B cell (primary cell): ENCODE measurements at places on chromosomes 4 and X. TPM values are rescaled to one million over a fixed set of nuclear protein-coding genes. Genes with fewer than 3 reads are reported as not detected.

- H3K27me3 ChIP-seq, result no peaks in the 10 kb centered on the region
- H3K27ac ChIP-seq, result no peak overlapping the region
- H3K4me3 ChIP-seq, result peak overlapping the region; percentile 13
- no peaks in the 10 kb centered on the region for H3K36me3 ChIP-seq
- peaks cover 7% of the 10 kb centered on the region for H3K4me1 ChIP-seq
Measured at GRCh38 chr4:180314972-180315371, 1928.2 kb upstream of the TENM3 start.

DNA sequence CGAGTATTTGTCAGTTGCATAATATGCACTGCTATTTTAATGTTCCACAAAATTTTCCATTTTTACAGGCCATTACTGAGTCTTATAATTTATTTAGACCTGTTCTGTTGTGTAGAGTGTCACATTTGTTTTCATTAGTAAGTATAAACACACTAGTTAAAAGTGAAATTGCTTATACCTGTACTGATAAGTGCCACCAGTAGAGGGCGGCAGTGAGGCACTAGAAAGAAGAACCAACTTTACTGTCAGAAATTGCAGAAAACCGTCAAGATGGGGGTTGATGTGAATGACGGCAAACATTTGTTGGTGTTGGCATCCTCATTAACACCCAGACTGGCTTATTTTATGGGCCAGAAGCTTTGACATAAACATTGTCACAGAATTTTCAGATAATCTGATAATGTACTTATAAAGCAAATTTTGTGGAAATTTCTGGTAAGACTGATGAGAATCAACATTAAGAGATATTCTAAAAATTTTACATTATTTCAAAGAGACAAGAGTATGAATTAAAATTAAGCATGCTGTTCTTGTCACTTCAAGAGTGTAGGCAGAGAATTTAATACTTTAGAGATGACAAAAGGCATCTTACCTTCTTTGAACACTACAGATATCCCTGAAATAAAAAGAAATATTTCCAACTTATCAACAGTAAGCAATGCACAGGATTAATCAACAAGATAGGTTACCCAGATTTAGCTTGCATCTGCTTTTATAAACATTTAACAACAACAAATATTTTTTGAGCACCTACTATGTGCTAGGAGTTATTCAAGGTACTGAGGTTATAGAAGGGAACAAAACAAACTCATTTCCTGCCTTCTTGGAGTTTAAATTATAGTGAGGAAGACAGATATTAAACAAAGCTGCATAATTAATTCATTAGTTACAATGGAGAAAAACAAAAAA, 24.9 kb downstream of the ALPK1 start:
- no peak overlapping the region for H3K4me3 ChIP-seq
- H3K36me3 ChIP-seq, result peaks cover 5% of the 10 kb centered on the region
- no peaks in the 10 kb centered on the region for H3K27me3 ChIP-seq
- no peak overlapping the region for H3K27ac ChIP-seq
- peaks cover 8% of the 10 kb centered on the region for H3K4me1 ChIP-seq

NSG1 gene
- polyA plus RNA-seq, result 0.39 TPM in 1 of 2 replicates, not detected in the other

- peaks cover 2% of the 10 kb centered on the region for H3K27me3 ChIP-seq
- no peak overlapping the region for H3K27ac ChIP-seq
- H3K4me3 ChIP-seq, result no peak overlapping the region
Measured at GRCh38 chrX:12685541-12685940, 105.7 kb upstream of the PRPS2 start.

DNA sequence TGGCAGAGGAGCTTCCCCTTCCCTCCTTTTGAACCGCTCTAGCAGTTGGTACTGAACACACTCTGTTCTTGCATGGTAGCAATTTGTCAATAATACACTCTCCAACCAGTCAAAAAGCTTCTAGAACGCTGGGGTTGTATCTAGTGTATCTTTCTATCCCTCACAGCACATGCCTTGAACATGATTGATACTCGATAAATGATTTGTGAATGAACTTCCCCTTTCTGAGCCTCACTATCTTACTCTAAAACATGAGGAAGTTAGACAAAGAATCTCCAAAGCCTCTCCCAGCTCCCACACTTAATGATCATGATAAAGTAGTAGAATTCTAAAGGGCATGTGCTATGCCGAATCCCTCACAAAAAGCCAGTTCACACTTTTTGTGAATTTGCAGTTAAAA, 64.4 kb downstream of the DLG3 start:
- no peaks in the 10 kb centered on the region for H3K4me1 ChIP-seq
- H3K27ac ChIP-seq, result no peak overlapping the region
- no peak overlapping the region for H3K4me3 ChIP-seq
- no peaks in the 10 kb centered on the region for H3K27me3 ChIP-seq

GRCh38 chr4:121690001-121690400, 6.8 kb downstream of the ANXA5 start:
- no peaks in the 10 kb centered on the region for H3K4me1 ChIP-seq
- peaks cover 11% of the 10 kb centered on the region for H3K36me3 ChIP-seq
- no peak overlapping the region for H3K27ac ChIP-seq
- H3K4me3 ChIP-seq, result no peak overlapping the region

GRCh38 chr4:123528501-123529277, 132.1 kb downstream of the SPRY1 start:
- H3K4me3 ChIP-seq, result no peak overlapping the region
- no peaks in the 10 kb centered on the region for H3K36me3 ChIP-seq
- H3K27me3 ChIP-seq, result no peaks in the 10 kb centered on the region
- no peak for DNase-seq
- no peak overlapping the region for H3K27ac ChIP-seq
- no peaks in the 10 kb centered on the region for H3K4me1 ChIP-seq

GRCh38 chr4:96767815-96768480, 928.1 kb downstream of the PDHA2 start:
- no peaks in the 10 kb centered on the region for H3K4me1 ChIP-seq
- H3K4me3 ChIP-seq, result no peak overlapping the region
- no peak for DNase-seq
- no peaks in the 10 kb centered on the region for H3K27me3 ChIP-seq
- H3K27ac ChIP-seq, result no peak overlapping the region

DNA sequence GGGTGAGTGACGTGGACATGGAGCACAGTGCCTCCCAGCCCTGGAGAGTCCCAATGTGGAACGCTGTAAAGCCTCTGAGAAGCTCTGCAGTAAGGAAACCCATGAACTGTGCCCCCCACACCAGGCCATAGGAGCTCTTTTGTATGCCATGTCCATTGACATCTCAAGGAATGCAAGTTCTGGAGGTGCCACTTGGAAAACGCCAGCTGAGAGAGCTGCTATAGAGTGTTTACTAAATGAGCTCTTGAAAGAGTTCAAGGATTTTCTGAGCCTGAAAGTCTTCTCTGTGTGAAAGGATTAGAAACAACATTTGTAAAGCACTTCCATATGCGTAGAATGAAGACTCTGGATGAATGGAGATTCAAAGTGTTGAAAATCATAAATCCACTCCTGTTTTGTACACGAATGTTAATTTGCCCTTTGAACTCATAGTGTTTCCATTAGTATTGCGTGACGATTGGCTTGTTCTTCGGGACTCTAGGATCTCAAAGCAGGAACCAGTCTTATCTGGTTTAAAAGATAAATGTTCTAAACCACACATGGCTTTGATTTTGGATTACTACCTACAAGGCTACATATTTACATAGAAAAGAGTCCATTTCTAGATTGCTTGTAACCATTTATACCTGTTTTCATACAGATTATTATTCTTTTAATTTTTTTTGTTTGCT, 41.8 kb upstream of the STOX2 start:
- no peaks in the 10 kb centered on the region for H3K27me3 ChIP-seq
- DNase-seq, result no peak

- no peak overlapping the region for H3K27ac ChIP-seq
- DNase-seq, result no peak
Measured at GRCh38 chrX:142095651-142096245, 109.3 kb downstream of the MAGEC2 start.

- no peak for DNase-seq
- H3K27ac ChIP-seq, result no peak overlapping the region
- no peaks in the 10 kb centered on the region for H3K36me3 ChIP-seq
- H3K27me3 ChIP-seq, result no peaks in the 10 kb centered on the region
Measured at GRCh38 chr4:95304898-95305297, 243.9 kb downstream of the UNC5C start.

DNA sequence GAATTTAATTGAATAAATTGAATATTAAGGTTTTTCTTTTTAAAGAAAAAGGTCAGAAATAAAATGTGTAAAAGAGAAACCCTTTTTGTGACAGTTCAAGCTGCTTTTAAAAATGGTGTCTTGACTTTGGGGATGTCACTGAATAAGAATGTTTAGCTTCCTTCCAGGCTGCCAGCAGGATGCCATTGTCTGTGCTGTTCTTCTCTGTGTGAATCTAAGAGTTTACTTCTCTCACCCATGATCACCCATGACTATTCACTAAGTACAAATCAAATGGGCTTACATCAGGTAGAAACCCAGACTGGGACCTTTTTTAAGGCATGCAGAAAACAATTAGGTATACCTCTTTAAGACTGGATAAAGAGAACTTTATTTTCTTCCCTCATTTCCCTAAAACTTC, 115.3 kb downstream of the DACH2 start:
- no peak overlapping the region for H3K4me3 ChIP-seq
- H3K36me3 ChIP-seq, result no peaks in the 10 kb centered on the region

DNA sequence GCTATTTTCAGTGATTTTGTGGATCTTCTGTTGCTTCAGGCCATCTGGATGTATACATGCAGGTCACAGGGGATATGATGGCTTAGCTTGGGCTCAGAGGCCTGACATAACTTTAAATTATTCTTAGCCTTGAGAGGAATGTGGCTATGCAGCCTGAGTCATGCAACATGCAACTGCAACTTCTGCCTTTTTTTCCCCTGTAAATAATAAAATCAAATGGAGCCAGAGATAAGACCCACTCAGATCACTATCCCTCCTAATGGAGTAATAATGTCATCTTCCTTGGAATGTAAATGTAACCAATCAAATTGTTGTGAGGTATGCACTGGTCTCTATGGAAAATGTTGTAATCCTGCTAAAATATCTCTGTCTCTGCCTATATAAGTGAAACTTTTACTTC, 54.9 kb downstream of the MAGEB17 start:
- no peak overlapping the region for H3K4me3 ChIP-seq
- no peaks in the 10 kb centered on the region for H3K4me1 ChIP-seq
- no peak overlapping the region for H3K27ac ChIP-seq
- DNase-seq, result no peak

- H3K4me3 ChIP-seq, result peak overlapping the region; percentile 35
- peak; percentile 64 for DNase-seq
- H3K27me3 ChIP-seq, result no peaks in the 10 kb centered on the region
- no peak overlapping the region for H3K27ac ChIP-seq
- H3K36me3 ChIP-seq, result no peaks in the 10 kb centered on the region
Measured at GRCh38 chrX:9342561-9343051, 122.3 kb upstream of the TBL1X start.

- DNase-seq, result peak; percentile 76
- peaks cover 3% of the 10 kb centered on the region for H3K36me3 ChIP-seq
- H3K4me3 ChIP-seq, result no peak overlapping the region
- H3K4me1 ChIP-seq, result no peaks in the 10 kb centered on the region
- H3K27ac ChIP-seq, result no peak overlapping the region
Measured at GRCh38 chr4:17636696-17637622, 22.5 kb downstream of the MED28 start.

DNA sequence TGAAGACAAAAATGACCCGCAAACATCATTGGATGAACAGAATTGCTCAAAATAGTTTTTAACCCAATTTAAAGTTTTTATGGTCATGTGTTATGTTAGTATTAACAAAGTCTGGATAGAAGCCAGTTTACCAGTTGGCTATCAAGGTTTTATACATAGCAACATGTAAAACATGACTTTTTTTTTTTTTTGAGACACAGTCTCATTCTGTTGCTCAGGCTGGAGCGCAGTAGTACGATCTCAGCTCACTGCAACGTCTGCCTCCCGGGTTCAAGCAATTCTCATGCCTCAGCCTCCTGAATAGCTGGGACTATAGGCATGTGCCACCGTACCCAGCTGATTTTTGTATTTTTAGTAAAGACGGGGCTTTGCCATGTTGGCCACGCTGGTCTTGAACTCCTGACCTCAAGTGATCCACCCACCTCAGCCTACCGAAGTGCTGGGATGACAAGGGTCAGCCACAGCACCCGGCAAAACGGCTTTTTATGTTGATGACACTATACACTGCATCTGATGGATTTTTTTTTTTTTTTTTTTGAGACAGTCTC, 3.4 kb downstream of the SAT1 start:
- no peaks in the 10 kb centered on the region for H3K27me3 ChIP-seq
- peaks cover 9% of the 10 kb centered on the region for H3K36me3 ChIP-seq
- no peak overlapping the region for H3K4me3 ChIP-seq
- H3K27ac ChIP-seq, result no peak overlapping the region
- DNase-seq, result no peak
